ENCODE measurements at places on chromosomes 11 and 22.

DNA sequence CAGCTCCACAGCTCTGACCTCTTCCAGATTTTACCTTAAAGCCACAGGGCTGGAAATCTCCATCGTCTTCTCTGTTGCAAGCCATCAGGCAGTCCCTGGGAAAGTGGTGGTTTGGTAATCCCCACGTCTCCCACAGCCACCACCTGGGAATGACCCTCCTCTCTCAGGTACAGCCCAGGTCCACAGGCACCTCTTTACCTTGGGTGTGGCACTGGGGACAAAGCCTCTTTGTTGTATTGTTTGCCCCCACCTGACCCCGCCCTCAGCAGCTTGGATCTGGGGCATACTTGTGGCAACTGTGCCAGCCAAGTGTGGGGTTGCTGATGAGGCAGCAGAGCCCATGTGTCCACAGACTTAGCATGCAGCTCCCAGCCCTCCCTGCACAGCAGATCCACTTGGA is 77.6 kb downstream of the LRRC32 start:
- DNase-seq = no peak

GRCh38 chr11:68031144-68031464 is 623 bp downstream of the NDUFS8 start:
- no peak for DNase-seq

DNA sequence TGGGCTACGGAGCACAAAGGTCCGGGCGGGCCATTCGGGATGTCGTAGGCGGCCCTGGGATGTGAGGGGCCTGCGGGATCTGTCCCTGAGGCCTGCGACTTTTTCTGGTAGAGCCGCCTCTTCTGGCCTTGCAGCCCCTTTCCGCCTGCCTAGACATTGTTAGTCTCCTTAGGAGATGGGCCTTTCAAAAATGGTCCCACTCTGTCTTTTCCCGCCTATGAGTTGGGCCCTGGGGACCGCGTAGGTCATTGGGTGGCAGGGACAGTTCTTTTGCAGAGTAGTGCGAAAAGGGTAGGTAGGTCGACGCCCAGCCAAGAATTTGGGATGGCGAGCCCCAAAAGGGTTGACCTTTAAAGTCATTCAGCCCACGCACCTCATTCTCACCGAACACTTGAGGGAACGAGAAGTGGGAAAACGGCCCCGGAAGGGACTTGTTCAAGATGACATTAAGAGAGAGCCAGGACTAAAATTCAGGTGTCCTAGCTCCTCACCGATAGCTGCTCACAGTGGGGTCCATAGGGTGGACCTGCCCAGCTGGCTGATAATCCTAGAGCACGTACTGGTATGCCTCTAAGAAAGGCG is 785 bp downstream of the OTUB1 start:
- no peak for DNase-seq

GRCh38 chr22:37169406-37169805 is 18.6 kb downstream of the C1QTNF6 start:
- no peak for DNase-seq

- peak; percentile 99 for DNase-seq
Observed at GRCh38 chr22:20885557-20886323, 26.9 kb downstream of the SNAP29 start.

GRCh38 chr22:20624161-20624616 is 116.8 kb downstream of the MED15 start:
- DNase-seq = no peak

All from trophoblast cell (in vitro differentiated cells and primary cell).